ENCODE measurements at places on chromosomes 13 and 19.

DNA sequence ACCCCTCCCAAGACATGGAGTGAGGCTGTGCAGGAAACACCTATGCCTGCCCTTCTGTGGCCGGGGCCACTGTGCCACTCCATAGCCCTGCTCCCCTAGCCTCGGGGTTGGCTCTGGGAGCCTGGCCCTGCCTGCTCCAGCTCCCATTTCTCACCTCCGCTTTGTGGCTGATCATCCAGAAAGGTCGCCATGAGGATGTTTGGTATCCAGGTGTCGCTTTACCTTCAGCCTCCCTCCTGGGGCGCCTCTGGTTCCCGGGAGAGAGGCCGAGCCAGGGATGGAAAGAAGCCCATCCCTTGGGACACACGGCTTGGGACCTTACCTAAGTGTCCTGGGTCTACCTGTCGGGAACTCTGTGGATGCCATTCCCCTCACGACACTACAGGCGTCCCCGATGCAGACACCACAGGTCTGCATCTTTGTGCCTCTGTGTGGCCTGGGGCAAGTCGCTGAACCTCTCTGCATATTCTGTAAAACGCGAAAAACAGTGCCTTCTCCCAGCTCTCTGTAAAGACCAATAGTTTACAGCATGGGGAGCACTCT lies 3.4 kb upstream of the MCF2L start:
- DNase-seq: no peak

- DNase-seq: no peak
Observed at GRCh38 chr13:20126541-20127261, 34.2 kb downstream of the GJA3 start.

GRCh38 chr13:112947796-112948195 lies 21.2 kb upstream of the MCF2L start:
- no peak for DNase-seq

DNA sequence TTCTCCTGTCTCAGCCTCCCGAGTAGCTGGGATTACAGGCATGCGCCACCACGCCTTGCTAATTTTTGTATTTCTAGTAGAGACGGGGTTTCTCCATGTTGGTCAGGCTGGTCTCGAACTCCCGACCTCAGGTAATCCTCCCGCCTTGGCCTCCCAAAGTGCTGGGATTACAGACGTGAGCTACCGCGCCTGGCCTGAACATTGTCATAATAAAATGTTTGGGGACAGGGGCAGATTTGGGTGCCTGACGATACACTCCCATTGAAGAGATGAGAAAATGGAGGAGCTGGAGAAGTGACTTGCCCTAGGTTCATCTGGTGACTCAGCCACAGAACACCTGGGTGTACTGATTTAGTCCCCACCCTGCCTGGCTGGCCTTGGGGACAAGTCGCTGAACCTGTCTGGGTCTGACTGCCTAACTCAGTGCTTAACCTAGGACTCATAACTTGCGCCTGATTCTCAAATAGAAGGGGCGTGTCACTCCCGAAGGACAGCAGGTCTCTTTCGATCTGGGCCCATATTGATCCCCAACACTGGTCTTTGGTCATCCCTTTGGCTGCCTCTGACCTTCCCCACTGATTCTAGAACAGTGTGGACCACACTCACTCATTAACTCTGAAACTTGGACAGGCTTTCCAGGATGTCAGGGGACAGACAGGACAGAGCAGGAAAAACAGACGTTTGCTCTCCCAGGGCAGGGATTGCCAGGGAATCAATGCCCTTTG lies 7.6 kb upstream of the BICRA start:
- DNase-seq: no peak

GRCh38 chr19:53196777-53197396 lies 3.7 kb upstream of the ZNF665 start:
- peak; percentile 63 for DNase-seq

GRCh38 chr13:110938662-110939421 lies 24.0 kb upstream of the ANKRD10 start:
- no peak for DNase-seq

GRCh38 chr19:52566588-52566987 lies 3.5 kb upstream of the ZNF701 start:
- DNase-seq: no peak

GRCh38 chr19:13866463-13867046 lies 10.4 kb upstream of the NANOS3 start:
- DNase-seq: no peak

GRCh38 chr19:46852830-46853229 lies 2.2 kb upstream of the AP2S1 start:
- DNase-seq: no peak

- no peak for DNase-seq
Observed at GRCh38 chr13:90362707-90363106, 984.8 kb upstream of the MIR17HG start.

GRCh38 chr19:31555634-31556215 lies 206.5 kb upstream of the TSHZ3 start:
- no peak for DNase-seq

- DNase-seq: no peak
Observed at GRCh38 chr13:23923031-23923430, 25.7 kb upstream of the C1QTNF9B start.

- DNase-seq: no peak
Observed at GRCh38 chr19:2477732-2478191, 1.8 kb downstream of the GADD45B start.

DNA sequence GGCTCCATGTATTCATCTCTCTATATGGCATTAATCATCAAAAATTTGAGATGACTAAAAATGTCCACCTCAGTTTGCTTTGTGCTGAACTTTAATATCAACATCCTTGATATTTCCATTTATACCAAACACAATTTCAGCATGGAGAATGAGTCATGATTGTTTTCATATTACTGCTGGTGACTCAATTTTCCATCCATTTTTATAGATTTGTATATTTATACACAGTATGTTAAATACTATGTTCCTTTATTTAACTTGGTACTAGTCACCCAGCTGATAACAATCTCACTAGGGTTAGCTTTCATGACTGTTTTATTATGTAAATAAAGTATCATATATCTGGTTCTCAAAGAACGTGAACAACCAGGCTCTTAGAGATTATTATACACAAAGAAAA lies 1255.1 kb downstream of the SLITRK1 start:
- peak; percentile 15 for DNase-seq

GRCh38 chr13:40960716-40961115 lies 58.4 kb downstream of the ELF1 start:
- DNase-seq: no peak

GRCh38 chr19:677201-677600 lies 1.0 kb downstream of the FSTL3 start:
- DNase-seq: peak; percentile 35

DNA sequence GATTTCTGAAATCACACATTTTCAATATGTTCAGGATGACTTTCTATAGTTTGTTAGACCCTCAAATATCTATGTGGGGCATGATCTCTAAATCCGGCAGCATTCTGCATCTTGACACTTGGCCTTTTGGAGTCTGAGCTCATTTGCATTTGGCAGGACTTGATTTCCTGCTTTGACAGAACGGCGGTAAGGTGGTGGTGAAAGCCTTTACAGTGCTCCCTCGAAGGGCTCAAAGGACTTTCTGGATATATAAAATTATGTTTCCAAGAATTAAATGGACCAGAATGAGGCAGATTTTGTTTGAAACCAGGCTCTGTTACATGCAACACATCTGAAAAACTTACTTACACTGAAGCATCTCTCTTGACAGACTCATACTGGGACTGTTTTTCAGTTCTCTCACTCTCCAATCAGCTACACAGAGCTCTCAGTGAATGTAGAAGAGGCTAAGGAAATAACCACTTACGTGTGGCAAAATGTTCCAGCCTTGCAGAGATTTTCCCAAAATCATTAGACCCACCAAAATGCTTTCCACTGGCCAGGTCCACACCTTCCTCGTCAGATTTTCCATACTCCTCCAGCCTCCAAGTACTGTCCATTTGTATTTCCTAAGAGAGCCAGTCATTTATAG lies 207.2 kb downstream of the SPRY2 start:
- DNase-seq: no peak

- DNase-seq: no peak
Observed at GRCh38 chr13:44817131-44817671, 172.1 kb downstream of the NUFIP1 start.

- DNase-seq: no peak
Observed at GRCh38 chr13:28865149-28865744, 45.1 kb downstream of the MTUS2 start.

DNA sequence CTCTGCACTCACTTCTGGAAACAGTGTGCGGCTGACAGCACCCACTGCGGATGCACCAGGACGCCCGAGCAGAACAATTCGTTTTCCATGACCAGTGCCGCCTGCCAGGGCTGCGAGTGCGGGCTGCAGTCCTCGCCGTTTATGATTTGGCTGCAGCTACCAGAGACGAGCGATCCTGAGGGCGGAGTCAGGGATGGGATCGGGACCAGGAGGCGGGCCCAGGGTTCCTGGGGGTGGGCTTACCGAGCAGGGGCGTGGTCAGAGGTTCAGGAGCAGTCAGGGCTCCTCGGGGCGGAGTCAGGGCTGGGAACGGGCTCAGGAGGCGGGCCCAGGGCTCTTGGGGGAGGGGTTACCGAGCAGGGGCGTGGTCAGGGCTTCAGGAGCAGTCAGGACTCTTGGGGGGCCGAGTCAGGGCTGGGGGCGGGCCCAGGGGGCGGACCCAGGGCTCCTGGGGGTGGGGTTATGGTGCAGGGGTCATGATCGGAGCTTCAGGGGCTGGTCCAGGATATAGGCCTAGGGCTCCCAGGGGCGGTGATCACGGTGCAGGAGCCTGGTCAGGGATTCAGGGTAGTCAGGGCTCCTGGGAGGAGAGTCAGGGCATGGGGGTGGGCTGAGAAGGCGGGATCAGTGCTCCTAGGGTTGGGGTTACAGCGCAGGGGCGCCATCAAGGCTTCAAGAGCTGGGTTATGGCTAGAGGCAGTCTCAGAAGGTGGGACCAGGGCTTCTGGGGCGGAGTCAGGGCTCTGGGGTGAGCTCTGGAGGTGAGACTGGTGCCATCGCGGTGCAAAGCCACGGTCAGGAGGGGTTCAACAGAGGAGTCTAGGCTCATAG lies 1.7 kb downstream of the KLK4 start:
- DNase-seq: no peak

DNA sequence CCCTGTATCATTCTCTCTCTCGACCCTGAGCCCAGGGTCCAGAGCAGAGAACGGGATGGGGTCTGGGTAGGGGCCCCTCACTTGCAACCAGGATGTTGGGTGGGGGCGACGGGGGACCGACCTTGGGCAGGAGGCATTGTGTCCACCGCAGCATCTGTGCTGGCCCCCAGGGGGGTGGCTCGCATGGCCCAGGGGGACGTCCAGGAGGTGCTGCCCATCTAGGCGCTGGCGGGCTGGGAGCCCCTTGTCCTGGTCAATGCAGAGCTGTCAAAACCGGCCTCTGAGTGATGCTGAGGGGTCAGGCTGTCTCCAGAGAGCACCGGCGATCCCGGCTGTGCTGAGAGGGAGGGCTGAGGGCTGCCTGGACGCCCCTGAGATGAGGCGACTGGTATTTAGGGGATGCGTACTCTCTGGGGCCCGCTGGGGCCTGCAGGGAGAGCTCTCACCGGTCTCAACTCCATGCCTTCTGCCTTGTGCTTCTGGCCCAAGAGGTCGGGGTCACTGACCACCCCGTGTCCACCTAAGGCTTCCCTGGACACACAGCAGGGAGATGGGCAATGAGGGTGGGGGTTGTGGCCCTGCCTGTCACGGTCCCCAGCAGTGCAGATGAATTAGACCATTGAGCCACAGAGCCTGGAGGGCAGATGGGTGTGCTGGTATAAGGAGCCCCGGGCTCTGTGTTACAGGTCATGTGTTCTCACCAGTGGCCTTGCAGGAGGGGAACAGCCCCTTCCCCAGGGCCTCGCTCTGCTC lies 8.6 kb downstream of the RPS9 start:
- no peak for DNase-seq

DNA sequence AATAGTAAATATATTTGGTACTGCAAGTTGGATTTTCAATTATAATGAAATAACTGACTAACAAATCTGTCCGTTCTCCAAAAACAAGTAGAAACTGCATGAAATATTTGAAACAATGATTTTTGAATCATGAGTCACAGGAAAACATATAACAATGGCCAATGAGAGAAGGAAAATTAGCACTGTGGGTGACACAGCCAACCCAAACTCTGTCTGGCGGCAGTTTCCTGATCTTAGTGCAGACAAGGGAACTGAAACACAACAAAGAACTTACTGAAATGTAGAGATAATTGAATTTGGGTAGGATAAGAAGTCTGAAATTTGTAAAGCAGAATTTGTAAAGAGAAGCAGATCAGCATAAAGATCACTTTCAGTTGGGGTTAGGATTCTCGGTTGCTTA lies 2743.3 kb upstream of the PCDH20 start:
- peak; percentile 46 for DNase-seq

GRCh38 chr19:39252458-39252857 lies 3.8 kb upstream of the IFNL4 start:
- DNase-seq: no peak

DNA sequence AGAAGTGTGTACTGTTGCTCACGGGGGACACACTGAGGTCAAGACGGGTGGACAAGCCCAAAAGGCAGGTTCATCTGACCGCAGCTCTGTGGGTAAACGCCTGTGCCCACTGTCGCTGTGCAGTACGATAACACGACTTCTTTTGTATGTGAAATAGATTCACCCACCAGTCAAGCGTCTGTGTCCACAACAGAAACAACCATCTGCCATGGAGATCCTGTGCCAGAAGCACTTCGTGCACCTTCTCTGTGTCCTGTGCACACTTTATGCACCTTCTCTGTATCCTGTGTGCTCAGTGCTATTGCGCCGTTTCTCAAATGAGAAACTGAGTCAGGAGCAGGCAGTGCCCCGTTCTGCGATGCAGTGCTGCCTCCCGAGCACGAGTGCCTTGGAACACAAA lies 138.9 kb downstream of the ATP11A start:
- DNase-seq: no peak

DNA sequence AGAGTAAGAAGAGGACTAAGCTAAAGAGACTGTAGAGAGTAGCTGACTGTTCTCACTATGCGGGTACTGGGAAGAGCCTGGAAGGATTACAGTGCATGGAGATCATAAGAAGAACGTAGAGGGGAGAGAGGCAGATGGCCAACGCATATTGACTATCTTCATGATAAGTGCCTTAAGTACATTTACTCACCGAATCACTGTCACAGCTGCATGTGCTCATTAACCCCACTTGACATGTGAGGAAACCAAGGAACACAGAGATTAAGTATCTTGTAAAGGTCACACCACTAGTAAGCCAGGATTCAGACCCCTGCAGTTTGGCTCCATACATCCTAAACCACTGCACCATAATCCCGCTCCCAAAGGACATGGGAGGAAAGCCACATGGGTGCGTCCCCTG lies 34.1 kb downstream of the SMAD9 start:
- no peak for DNase-seq

DNA sequence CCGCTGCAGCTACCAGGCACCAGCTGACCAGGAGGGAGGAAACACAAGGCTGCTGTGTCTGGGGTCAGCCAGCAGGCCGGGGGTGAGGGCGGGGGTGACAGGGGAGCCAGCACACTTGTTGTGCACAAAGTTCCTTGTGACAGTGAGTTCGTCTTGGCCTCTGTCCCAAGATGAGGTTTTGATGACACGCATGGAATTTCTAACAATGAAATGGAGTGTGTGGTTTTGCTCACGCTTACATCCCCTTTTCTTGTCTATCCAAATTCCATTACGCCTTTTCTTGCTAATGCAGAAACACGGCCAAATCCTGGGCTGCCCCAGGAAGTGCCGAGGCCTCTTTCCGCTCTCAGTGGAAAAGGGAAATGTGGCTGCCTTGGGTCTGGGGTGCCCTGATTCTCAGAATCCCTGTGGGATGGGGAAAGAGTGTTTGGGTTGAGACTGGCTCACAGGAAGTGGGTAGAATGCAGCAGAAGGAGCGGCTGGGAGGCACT lies 73.8 kb downstream of the GADD45B start:
- DNase-seq: peak; percentile 97

GRCh38 chr13:106942563-106942962 lies 374.6 kb upstream of the ARGLU1 start:
- no peak for DNase-seq

Measured in astrocyte of the cerebellum (primary cell).